ENCODE measurements at places on chromosomes 5 and 9.

- peak; percentile 41 for DNase-seq
Measured at GRCh38 chr9:21580636-21581378, 98.7 kb upstream of the IFNE start.

- peak; percentile 89 for DNase-seq
Measured at GRCh38 chr5:72816284-72817075, at the start of gene TNPO1. Gene TNPO1, plus strand, starts transcription at chr5:72816661. Its CDS starts 77 bp downstream, at chr5:72816738.

DNA sequence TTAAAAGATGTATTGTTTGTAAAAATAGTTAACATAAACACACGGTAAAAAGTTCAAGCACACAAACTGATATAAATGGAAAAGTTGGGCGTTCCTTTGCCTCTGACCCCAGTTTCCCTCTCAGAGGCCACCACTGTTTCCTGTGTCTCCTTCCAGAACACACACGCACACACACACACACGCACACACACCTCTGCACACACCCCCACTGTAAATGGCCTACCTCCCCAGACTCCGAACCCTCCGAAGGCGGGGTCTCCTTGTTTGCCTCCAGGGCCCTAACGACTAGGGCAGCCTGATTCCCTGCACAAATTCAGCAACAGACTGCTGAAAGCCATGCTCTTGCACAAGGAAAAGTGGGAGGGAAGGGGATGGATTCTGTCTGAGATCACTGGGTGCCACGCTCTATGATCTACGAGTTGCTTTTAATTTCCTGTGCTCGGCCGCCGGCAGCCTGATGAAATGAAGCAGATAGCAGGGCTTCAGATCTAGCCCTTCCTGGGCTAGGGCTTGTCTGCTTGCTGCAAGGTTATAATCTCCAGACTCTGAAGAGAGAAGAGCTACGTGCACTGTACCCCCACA lies 184.0 kb upstream of the IL12B start:
- DNase-seq, result no peak

DNA sequence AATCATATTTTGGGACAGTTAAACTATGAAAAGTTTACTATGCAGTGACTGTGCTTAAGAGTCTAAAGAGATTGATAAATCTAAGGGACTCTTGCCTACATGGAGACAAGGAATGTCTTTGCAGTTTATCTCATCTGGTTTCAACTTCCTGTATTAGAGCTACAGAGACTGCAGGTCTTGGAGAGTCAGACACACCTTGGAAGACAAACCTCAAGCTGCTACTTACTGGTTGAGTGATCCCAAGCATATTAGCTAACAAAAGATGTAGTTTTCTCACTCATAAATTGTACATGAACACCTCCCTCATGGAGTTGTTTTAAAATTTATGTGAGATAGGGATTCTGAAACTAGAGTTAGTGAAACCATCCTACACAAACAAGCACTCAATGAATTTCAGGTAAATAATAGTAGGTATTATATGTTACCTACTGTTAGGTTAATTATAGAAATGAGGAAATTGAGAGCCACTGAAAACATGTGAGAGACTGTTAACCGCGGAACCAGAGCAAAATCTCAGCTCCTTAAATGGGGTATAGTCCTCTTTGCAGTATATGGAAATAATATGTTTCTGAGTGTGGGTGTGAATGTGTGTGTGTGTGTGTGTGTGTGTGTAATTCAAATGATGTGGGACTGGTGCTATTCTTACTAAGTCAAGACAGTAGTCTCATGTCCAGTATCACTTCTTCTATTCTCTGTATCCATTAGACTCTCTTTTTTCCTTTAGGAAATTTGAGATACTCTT lies 752.1 kb downstream of the DTWD2 start:
- DNase-seq, result no peak

DNA sequence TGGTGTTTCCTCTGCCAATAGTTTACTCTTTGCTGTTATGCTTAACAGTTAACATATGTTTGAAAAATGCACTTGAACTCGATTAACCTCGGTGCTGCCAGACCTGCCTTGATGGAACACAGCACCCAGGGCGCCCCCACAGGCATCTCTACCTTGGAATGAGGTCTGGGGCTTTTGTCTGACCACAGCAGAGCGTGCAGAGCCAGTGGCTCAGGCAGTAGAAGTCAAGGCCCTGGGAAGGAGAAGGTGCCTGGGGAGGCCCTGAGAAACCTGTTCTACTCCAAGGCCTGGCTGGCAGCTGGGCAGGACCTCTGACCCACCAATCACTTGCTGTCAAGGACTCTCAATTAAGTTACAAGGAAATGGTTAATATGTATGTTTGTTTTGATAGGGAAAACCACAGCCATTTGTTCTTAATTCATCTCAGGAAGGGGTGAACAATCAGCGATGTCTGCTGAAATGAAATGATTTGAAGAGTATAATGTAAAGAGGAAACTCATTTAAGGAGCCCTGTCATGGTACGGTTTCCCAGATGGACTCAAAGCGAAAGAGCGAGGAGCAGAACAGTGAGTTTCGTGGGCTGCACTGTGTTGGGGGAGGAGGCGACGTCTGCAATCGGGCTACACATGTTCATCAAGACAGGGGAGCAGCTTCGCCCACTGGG lies 21.9 kb downstream of the MACROH2A1 start:
- no peak for DNase-seq

DNA sequence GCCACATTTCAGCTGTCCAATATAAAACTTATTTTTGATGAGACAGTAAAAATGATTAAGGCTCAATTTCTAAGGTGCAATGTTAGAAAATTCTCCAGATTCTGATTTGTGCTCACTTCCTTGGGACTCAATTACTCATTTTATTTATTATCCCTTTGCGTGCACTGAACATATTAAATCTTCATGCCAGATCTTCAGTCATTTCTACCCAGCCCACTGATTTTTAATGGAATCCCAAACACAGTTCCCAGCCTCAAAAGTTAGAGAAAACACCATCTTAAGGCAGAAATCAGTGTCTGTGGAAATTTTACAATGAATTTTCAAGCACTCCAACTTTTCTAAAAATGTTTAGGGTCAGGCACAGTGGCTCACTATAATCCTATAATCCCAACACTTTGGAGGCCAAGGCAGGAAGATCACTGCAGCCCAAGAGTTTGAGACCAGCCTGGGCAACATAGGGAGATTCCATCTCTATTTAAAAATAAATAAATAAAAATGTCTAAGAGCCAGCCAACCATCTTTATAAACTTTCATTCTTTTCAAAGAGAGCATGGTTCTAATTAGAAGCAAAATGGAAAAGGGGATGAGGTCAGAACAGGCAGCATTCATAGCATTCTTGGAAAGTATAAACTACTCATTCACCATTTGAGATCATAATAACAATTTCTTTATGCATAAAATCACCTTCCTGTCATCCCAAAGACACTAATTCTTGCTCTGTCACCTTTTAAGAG lies 53.7 kb downstream of the TLE1 start:
- no peak for DNase-seq

DNA sequence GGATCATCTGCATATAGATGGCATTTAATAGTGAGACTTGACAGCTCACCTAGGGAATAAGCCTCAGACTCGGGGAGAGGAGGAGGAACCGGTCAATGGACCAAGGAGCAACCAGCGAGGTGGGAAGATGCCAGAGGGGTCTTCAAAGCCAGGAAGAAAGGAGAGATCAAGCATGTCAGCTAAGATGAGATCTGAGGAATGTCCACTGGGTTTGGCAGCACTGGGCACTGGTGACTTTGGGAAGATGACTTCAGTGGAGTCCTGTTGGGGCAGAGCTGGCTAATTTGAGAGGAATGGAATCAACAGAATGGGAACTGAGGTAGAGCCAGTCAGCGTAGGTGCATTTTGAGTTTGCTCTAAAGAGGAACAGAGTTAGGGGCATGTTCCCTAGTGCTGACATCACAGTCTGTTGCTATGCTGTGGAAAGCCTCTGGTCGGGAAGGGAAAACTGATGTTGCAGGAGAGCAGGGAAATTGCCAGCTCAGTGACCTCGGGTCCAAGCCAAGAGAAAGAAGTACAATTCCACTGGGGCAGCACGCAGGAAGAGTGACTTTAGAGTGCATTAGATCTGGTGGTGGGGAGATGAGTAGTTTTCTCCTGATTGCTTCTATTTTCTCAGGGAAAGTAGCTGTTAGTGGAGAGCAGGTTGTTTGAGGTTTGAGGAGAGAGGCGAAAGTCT lies 56.9 kb downstream of the ZNF618 start:
- DNase-seq, result no peak
